Ovary (tissue), 10 donors: ENCODE measurements at places on chromosomes 13 and 19.

GRCh38 chr19:41521931-41522555, 53.9 kb upstream of the CEACAM21 start:
- DNase-seq, result no peak

GRCh38 chr19:2590630-2591399, 111.7 kb downstream of the GNG7 start:
- DNase-seq, result peak; percentile 9

- DNase-seq, result no peak
These were observed 9.5 kb downstream of the NR2F6 start for GRCh38 chr19:17235971-17236777.

- no peak for DNase-seq
These were observed 128.0 kb downstream of the TRPC4 start for GRCh38 chr13:37741536-37741935.

DNA sequence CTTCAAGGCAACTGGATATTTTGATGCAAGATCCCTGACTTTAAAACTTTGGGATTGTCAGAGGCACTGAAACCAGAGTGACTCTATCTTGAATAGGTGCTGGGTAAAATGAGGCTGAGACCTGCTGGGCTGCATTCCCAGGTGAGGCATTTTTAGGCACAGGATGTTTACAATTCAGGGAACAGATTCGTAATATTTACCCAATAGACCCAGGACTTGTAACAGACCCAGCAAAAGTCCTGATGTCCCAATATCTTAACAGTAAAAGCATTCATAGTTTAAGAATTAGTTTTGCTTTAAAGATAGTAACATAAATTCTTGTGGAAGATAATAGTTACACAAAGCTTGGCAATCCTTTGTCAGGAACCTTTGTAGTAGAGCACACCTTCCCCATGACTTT, 166.2 kb downstream of the FGF14 start:
- no peak for DNase-seq

DNA sequence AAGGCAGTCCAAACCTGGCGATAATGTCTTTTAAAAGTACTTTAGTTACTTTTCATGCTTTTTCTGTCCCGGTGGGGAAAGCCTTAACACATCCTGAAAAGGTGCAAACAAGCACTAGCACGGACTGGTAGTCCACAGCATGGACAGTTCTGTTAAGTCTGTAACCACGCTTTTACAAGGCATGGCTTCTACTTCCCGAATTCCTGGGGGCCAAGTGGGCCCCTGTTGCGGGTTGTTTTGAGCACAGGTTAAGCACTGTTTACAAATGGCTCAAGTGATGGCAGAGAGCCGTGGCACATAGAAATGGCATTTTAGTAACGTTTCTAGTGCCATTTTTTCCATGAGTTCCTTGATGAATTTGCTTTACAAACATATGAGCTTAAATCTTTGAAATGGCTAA, 37.6 kb downstream of the ZNF493 start:
- DNase-seq, result no peak

DNA sequence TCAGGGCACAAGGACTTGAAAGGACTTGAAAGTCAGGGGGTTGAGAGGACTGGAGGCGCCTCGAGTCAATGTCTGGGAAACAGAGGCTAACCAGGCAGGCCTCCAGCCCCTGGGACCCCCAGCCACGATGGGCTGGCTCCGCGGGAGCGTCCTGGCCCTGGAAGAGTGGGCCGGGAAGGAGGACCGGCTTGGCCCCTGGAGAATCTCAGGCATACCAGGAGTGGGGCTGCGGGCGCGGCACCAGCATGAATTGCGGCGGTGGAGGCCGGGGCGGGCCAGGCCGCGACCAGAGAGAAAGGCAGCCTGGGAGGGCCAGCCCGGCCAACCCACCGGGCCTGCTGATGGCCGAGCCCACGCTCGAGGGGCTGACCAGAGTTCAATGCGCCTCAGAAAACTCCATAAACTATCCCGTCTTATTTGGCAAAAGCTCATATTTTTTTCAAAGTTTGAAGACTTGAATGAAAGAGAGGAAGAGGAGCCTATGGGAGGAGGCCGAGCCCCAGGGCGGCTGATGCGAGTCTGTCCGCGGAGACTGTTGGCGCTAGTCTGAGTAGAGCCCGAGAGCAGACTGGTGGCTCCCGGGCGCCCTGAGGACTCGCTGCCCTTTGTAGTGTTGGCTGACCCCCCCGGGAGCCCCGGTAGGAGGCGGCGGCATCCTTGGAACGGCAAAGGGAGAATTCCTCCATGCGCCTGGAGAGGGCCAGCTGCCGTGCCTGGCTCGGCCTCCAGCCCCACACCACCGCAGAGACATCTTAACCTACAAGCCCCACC, 68.0 kb downstream of the MLLT1 start:
- DNase-seq, result peak; percentile 41

DNA sequence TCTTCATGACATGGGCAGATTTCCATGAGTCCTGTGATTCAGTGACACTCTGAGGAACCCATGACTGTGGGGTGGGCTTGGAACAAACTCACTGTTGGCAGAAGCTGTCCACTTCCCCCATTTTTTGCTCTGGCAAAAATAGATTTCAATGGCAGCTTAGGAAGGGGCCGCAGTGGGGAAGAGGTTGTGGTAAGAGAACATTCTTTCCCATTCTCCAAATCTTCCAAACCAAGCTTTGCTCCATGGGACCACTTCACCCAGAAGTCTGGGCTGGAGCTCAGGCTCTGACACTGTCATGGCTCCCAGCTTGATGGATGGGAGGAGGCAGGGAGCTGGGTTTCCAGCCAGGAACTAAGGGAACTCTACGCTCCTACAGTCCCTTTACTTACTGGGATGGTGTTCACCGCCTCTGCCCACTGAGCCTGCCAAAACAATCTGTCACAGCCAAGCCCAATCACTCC, 24.9 kb upstream of the MEDAG start:
- no peak for DNase-seq

DNA sequence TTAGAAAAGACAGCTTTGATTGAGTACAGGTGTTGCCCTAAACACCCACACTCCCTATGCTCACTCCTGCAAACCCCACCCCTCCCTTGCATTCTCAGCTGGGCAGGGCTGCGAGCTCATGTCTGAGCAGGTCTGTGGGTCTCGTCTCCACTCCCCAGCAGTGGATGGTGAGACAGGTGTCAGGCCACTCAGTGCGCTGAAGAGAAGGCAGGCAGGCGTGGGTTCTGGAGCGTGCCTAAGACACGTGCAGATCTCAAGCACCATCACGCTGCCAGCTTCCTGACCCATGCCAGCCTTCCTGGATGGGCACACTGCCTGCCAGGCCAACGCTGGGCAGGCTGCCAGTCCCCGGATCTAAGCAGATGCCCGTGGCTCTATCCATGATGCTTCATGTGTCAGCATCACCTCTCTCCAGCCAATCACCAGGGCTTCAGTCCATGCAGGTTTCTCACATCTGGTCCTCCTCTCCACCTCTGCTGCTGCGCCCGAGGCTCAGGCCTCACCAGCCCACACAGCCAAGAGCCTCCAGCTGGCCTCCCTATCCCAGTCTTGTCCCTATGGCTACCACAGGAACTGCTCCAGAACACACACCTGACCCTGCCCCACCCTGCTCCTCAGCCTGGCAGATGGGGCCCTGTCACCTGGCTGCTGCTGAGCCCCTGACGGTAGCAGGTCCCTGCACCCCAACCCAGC, 42.6 kb downstream of the EPS15L1 start:
- DNase-seq, result no peak

GRCh38 chr19:8158411-8159074, 9.2 kb upstream of the FBN3 start:
- DNase-seq, result no peak

GRCh38 chr19:35754370-35755130, 2.3 kb downstream of the HSPB6 start:
- DNase-seq, result no peak

DNA sequence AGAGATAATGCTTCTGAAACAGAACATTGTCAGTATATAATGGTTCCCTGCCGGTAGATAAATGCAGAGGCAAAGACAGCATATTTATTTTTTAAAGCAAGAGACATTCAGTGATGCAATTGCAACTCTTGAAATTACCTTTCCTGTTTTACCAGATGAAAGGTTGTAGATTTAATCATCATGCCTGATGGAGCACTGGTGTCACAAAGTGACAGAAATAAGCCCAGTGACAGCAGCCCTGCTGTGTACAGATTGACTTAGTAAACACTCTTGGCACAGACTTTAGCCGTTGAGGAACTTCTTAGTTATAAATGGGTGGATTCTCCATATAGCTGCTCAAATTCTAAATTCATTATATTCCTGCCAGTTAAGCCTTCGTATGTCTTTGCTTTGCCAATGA, 172.5 kb downstream of the ITGBL1 start:
- no peak for DNase-seq

- DNase-seq, result peak; percentile 58
These were observed 6.9 kb downstream of the MKNK2 start for GRCh38 chr19:2043961-2044708.

DNA sequence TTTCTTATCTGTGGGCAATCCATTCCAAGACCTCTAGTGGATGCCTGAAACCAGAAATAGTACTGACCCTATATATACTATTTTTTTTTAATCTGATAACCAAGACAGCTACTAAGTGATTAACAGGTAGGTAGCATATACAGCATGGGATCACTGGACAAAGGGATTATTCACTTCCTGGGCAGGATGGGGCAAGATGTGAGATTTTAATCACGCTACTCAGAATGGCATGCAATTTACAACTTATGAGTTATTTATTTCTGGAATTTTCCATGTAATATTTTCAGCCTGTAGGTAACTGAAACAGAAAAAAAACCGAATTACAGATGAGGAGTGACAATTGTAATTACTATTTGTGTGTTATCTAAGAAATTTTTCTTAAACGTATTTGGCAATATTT, 41.2 kb downstream of the ZIC2 start:
- no peak for DNase-seq

GRCh38 chr13:54965881-54966280, 1937.3 kb downstream of the OLFM4 start:
- no peak for DNase-seq

DNA sequence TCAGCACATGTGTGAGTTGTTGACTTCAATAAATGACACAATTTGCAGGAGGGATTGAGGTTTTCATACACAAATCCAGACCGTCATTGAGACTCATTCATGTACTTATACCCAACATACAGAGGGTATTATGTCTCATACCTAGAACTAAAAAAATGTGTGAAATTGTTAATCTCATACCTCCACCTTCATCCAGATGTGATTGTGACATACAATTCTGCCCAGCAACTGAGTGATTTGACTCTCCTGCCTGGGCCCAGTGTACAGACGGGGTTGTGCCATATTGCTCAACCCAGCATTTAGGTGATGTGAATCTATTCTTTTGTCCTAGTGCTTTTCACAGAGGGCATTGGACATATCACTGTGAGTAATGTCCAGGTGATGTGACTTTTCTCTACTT, 12.6 kb upstream of the ZNF681 start:
- DNase-seq, result no peak

- DNase-seq, result no peak
These were observed 1.5 kb upstream of the ZNF561 start for GRCh38 chr19:9622531-9622930.
